ENCODE measurements at places on chromosomes 13 and 19.

DNA sequence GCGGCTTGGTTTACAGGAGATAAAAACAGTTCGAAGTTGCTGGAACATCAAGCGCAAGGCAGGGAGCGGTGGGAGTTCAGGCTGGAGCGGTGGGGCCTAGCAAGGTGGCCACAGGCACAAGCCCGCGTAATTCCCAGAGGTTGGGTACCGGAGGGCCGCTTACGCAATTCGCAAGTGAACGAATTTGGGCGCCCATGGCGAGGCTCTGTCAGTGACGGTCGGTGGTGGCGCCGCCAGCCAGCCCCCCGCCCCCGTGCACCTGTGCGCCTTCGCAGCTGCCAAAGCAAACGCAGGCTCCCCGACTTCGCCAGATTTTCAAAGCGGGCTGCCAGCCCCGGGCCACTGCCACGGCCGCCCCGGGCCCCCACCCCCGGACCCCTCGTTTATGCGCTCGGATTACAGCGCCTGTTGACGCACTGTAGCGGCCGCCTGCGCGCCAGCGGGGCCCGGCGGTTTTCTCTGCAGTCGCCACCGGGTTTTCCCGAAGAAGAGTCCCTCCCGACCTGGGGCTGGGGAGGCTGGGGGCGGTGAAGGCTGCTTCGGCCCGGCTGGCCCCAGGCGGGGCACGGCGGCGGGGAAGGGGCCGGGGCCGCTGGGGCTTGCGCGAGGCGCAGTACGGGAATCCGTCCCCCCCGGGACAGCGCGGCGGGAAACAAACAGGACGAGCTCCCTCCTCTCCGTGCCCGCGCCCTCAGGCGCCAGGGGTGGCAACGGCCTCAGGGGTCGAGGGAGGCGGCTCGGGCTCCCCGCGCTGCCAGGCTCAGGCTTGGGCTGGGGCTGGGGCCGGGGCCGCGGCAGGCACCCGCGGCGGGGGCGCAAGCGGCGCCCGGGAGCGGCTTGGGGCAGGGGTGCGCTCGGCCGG is 709 bp downstream of the N4BP2L1 start:
- no peak for DNase-seq

DNA sequence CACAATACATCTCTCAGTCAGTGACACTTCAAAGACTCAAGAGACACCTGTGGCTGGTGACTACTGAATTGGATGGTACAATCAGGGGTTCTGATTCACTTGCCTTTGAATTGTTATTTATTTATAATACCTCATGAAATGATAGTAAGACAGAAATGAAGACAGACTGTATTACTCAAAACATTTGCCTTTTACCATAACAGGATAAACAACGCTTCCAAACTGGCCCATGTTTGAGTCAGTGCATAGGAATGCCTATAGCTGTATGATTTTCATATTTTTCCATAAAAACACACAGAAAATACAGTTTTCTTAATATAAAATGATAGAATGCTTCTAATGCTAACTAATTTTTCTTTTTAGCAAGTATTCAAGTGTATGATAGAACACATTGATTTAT is 59.5 kb upstream of the FGF14 start:
- DNase-seq = no peak

- no peak for DNase-seq
These were observed 64.5 kb upstream of the SLC10A2 start for GRCh38 chr13:103130681-103131210.

- no peak for DNase-seq
These were observed 32.4 kb upstream of the EIF3G start for GRCh38 chr19:10152100-10152499.

- DNase-seq = no peak
These were observed 62.9 kb downstream of the LMO7 start for GRCh38 chr13:75699062-75699461.

GRCh38 chr13:79312340-79312855 is 93.7 kb downstream of the RBM26 start:
- no peak for DNase-seq

GRCh38 chr13:94602467-94602866 is 810 bp downstream of the GPR180 start:
- no peak for DNase-seq

DNA sequence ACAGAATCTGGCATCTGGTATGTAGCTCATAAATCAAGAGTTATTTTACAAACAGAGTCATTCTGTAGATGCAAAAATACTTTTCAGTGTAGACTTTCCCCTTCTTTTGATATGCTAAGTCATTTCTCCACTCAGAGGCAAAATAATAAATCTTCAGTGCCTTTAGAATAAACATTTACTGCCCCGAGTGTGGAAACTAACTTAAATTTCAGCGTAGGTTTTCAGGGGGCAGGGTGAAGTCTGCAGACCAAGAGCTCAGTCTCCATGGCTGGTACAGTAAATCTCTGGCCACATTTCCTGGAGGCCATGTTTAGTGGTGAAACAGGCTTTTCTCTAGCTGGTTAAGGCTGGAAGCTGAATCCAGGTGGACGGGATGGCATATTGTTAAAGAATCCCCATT is 13.1 kb upstream of the ADPRHL1 start:
- no peak for DNase-seq

DNA sequence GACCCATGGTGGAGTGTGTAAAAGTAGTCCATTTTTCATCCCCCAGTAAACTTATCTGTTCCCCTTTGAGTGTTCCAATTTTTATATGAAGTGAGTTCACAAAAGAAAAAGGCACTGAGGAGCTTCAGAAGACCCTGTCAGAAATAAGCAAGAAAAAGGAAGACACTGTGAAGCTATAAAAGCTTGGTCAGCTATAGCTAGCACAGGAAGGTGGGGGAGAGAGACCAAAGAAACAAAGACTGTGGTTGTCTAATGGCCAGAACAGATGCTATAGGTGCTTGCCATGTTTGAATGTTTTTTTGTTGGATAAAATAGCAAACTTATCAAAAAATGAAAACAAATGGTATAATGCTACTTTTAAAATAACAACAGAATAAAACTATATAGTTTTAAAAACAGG is 46.5 kb downstream of the RCBTB2 start:
- no peak for DNase-seq

GRCh38 chr13:48142436-48142835 is 47.5 kb upstream of the MED4 start:
- no peak for DNase-seq
